A549 treated with Hydrocortisone at 1 μM for 4 hours (cell line): ENCODE measurements at places on chromosomes 7 and 10. TPM values are rescaled to one million over a fixed set of nuclear protein-coding genes. Genes with fewer than 3 reads are reported as not detected.

ZNF503 gene
- total RNA-seq, result 6.7 to 9.0 TPM (median 8.5 TPM) in 5 replicates

CUTC gene
- 31.5 to 38.0 TPM (median 32.6 TPM) in 5 replicates for total RNA-seq

CWF19L1 gene
- 20.5 to 28.1 TPM (median 22.5 TPM) in 5 replicates for total RNA-seq

MSANTD7 gene
- total RNA-seq, result 10.8 to 12.8 TPM (median 11.1 TPM) in 5 replicates

FAM24B gene
- total RNA-seq, result 10.7 to 13.0 TPM (median 12.3 TPM) in 5 replicates

NRG3 gene
- total RNA-seq, result not detected in 5 replicates

COL17A1 gene
- total RNA-seq, result 1.7 to 2.4 TPM (median 2.2 TPM) in 5 replicates

ADGRA1 gene
- total RNA-seq, result 0.15 to 0.34 TPM (median 0.23 TPM) in 5 replicates

FBXL13 gene
- 0.17 to 0.78 TPM (median 0.36 TPM) in 5 replicates for total RNA-seq

TMEM236 gene
- 0.03 to 0.06 TPM (median 0.05 TPM) in 5 replicates for total RNA-seq

AKR1C1 gene
- total RNA-seq, result 433 to 601 TPM (median 576 TPM) in 5 replicates

RBM20 gene
- 2.6 to 4.3 TPM (median 3.1 TPM) in 5 replicates for total RNA-seq

NDUFB8 gene
- 273 to 296 TPM (median 282 TPM) in 5 replicates for total RNA-seq

AKR1D1 gene
- total RNA-seq, result not detected in 5 replicates

COL28A1 gene
- 0.43 to 0.97 TPM (median 0.67 TPM) in 5 replicates for total RNA-seq

OR9A2 gene
- total RNA-seq, result not detected in 5 replicates

TLX1 gene
- total RNA-seq, result not detected in 5 replicates

GIMAP5 gene
- not detected in 5 replicates for total RNA-seq

KIF11 gene
- total RNA-seq, result 28.7 to 46.4 TPM (median 34.3 TPM) in 5 replicates

ENTPD1 gene
- 0.03 to 0.37 TPM in 2 of 5 replicates, not detected in the others for total RNA-seq

CHPF2 gene
- 41.0 to 46.4 TPM (median 43.4 TPM) in 5 replicates for total RNA-seq

MARVELD1 gene
- 43.3 to 55.7 TPM (median 54.3 TPM) in 5 replicates for total RNA-seq

ZNF277 gene
- 10.5 to 20.1 TPM (median 13.3 TPM) in 5 replicates for total RNA-seq

CALY gene
- total RNA-seq, result 0.45 to 0.71 TPM (median 0.59 TPM) in 5 replicates

MEOX2 gene
- not detected in 5 replicates for total RNA-seq

CAMK2B gene
- 0.12 to 0.32 TPM (median 0.28 TPM) in 5 replicates for total RNA-seq

SORCS3 gene
- not detected in 5 replicates for total RNA-seq

SFMBT2 gene
- total RNA-seq, result 5.9 to 9.7 TPM (median 7.9 TPM) in 5 replicates

KCND2 gene
- not detected in 5 replicates for total RNA-seq

ASB10 gene
- total RNA-seq, result not detected in 5 replicates

PRRT4 gene
- 0.08 to 0.45 TPM (median 0.26 TPM) in 5 replicates for total RNA-seq

GPR146 gene
- total RNA-seq, result 1.5 to 2.3 TPM (median 1.8 TPM) in 5 replicates

TMEM273 gene
- not detected in 5 replicates for total RNA-seq

ADIRF gene
- 0.15 to 0.22 TPM in 2 of 5 replicates, not detected in the others for total RNA-seq

HMX2 gene
- total RNA-seq, result 0.10 to 0.15 TPM (median 0.12 TPM) in 4 of 5 replicates, not detected in the other

NKX1-2 gene
- 0.03 TPM in 4 of 5 replicates, not detected in the other for total RNA-seq

ANKRD22 gene
- 0.20 to 0.31 TPM (median 0.30 TPM) in 5 replicates for total RNA-seq

CASTOR2 gene
- 2.8 to 4.4 TPM (median 4.3 TPM) in 5 replicates for total RNA-seq

KIN gene
- total RNA-seq, result 10.3 to 15.4 TPM (median 13.5 TPM) in 5 replicates

KCNH2 gene
- 2.9 to 3.6 TPM (median 3.3 TPM) in 5 replicates for total RNA-seq

KCNMA1 gene
- 43.5 to 83.8 TPM (median 66.6 TPM) in 5 replicates for total RNA-seq
